Lower lobe of right lung (tissue), 2 donors: ENCODE measurements at places on chromosomes 5 and 9. TPM values are rescaled to one million over a fixed set of nuclear protein-coding genes. Genes with fewer than 3 reads are reported as not detected.

UNC5A gene
- 0.21 TPM for total RNA-seq

- DNase-seq = no peak
These were observed 172.1 kb downstream of the RASEF start for GRCh38 chr9:82890865-82891264.

- DNase-seq = no peak
These were observed 159.2 kb upstream of the RAI14 start for GRCh38 chr5:34496701-34497469.

CREBRF gene
- 50.2 TPM for total RNA-seq

GRCh38 chr9:12497790-12498189 is 195.4 kb upstream of the TYRP1 start:
- DNase-seq = no peak

DNA sequence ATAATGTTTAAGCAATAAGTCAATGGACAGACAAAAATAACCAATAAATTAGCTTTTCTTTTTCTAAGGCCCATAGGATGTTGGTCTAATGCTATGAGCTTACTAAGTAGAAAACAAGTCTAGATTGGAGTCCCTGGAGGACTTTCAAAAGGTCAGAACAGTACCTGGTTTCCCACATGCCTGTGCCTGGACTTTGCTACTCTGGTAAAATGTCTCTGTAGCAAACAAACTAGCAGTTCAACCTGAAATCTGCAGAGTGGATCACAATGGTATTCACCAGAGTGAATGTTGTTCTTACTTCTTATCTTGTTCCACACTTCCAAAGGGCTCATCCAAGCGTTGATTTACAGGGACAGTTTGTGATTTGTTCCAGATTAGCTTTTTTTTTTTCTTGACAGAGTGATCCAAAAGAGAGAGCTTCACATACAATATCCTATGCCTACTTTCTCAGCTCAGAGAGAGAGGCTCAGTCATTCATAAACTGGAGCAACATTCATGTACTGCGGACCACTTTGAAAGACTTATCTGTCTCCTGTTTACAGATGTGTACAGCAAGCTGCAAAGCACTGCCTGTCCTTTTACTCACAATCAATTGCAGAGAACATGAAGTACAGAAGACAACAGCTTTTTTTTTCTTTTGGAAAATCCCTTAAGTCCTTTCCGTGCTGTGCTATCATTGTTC is 466.1 kb downstream of the SPATA31D1 start:
- DNase-seq = no peak

CBY3 gene
- not detected for total RNA-seq

GPR151 gene
- not detected for total RNA-seq

DNA sequence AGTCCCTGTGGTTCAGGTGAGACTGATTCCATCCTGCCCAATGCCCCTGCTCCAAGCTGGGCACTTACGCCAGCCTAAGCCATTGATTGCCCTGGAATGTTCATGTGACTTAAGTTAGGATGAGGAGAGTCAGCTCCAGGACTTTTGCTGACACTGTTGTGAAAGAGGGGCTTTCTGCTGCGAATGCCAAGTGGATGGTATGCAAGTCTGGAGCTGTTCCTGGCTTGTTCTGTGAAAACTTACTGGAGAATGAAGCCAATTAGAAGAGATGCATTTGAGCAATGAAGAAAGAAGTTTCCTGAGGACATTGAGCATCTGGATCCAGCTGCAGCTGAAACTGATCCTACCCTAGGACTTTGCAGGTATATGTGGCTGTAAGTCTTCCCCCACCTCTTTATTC is 61.2 kb upstream of the ZFR start:
- DNase-seq = no peak

GRCh38 chr5:73122875-73123810 is 2.8 kb downstream of the TMEM171 start:
- DNase-seq = no peak

- no peak for DNase-seq
These were observed 56.7 kb downstream of the CDH6 start for GRCh38 chr5:31250201-31250600.

- DNase-seq = no peak
These were observed 6.4 kb downstream of the TSPAN17 start for GRCh38 chr5:176653401-176654385.

DNA sequence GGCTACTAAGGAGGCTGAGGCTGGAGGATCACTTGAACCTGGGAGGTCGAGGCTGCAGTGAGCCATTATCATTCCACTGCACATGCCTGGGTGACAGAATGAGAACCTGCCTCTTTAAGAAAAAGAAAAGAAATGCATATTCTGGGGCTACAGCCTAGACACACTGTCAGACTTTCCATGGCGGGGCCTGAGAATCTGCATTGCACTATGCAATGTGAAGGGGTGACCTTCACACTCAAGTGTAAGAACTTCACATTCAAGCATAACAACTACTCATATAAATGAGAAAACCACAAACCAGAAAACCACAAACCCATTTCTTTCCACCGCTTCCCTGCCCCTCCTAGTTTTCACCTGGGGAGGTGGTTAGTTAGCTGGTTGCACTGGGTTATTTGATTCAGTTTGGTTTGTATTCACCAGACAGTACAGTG is 18.0 kb upstream of the FBP2 start:
- no peak for DNase-seq

C9orf50 gene
- total RNA-seq = not detected

TEX10 gene
- total RNA-seq = 10.5 TPM

GRCh38 chr5:95934207-95934804 is 27.3 kb downstream of the ELL2 start:
- DNase-seq = no peak

DNA sequence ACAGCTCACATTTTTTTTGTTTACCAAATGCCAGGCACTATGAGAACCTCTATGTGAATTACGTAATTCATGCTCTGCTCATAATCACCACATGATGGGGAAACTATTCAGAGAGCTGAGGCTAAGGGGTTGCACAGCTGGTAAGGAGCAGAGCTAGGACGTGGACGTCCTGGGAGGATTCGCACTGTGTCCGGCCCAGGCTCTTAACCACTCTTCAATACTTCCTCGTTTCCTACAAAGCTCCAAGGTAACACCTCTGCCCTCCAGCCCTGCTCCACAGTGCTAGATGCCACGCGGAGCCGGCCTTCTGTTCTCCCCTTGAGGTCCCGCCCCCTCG is 8.7 kb downstream of the PHF19 start:
- DNase-seq = no peak

DNA sequence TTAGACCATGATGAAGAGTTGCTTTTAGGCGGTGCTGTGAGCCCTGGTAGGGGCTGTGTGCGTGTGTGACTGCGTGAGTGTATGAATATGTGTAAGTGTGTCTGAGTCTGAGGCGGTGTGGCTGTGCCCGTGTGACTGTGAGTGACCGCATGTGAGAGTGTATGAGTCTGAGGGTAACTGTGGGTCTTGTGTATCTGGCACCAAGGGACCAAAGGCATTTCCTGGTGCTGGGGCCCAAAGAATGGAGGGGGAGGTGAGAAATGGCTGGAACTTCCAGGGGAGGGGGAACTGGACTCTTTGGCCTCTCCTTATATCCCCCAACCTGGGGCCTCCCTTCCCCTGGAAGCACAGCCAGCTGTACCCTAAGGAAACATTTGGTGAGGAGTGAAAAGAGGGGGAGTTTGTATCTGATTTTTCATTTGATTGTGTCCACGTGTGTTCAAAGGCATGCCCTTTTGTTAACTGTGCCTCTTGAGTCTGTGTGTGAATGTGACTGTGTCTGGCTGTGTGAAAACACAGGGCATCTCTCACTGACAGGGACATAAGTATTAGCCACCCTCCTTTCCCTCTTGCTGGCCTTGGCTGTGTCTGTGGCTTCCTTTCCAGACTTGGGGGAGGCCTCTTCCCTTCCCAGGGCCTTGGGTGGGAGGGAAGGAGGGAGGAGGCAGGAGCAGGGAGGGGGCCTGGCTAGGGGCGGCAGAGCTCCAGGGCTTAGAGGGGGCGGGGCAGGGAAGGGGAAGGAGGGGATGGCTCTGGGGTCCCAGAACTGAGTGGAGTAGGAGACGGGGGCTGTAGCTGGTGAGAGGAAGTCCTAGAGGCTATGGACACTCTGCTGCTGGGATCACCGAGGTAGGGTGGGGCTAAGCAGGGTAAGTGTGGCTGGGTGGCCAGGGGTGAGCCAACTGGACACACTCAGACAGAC is 1.4 kb downstream of the IL11RA start:
- DNase-seq = no peak

- no peak for DNase-seq
These were observed 8.0 kb upstream of the SPOCK1 start for GRCh38 chr5:137507150-137507549.

DNA sequence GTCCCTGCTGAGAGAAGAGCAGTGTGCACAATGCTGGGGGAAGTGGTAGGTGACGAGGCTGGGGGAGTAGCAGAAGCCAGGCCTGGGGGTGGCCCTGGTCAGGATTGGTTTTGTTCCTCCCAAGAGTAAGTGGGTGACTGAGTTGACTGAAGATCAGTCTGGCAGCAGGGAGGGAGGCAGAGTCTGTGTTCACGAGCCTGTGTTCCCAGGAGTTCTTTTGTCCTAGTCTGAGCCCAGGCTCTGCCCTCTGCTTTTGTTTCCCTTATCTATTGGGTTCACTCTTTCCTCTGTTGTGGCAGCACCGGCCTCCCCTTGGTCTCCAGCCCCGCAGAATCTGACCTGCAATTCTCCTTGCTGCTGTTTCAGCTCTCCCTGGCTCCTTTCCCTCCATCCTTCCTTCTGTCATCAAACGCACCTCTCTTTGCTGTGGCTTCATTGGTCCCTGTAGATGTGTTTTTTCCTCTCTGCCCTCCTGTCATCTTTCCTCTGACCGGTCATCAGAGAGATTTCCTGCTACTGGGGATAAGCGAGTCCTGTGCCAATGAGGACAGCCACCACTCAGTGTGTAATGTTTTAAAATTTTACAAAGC is 607.4 kb downstream of the KIF4B start:
- DNase-seq = no peak

LVRN gene
- 1.3 TPM for total RNA-seq

SLC4A9 gene
- 0.32 TPM for total RNA-seq

DNA sequence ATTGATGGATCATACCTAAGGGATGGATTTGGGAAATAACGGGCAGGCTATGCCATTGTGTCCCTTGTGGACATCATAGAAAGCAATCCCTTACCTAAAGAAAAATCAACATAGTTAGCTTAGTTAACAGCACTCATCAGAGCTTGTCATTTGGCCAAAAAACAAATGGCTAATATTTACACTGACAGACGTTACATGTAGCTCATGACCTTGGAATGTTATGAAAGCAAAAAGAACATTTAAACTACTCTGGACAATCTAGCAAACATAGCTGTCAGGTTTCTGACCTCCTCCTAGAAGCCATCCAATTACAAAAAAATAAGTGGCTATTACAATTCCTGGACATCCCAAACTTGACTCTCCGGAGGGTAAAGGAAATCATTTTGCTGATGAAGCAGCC is 23.8 kb downstream of the TMEM232 start:
- DNase-seq = no peak

GRCh38 chr9:109599711-109600110 is 101.6 kb upstream of the PTPN3 start:
- no peak for DNase-seq

- peak; percentile 43 for DNase-seq
These were observed 6.9 kb upstream of the EXOC3 start for GRCh38 chr5:435961-436640.

ANKRD18A gene
- total RNA-seq = 4.3 TPM

- no peak for DNase-seq
These were observed 632.3 kb downstream of the CCDC171 start for GRCh38 chr9:16184964-16185646.

GRCh38 chr9:34246453-34246852 is 67.6 kb downstream of the UBAP1 start:
- DNase-seq = no peak

DNA sequence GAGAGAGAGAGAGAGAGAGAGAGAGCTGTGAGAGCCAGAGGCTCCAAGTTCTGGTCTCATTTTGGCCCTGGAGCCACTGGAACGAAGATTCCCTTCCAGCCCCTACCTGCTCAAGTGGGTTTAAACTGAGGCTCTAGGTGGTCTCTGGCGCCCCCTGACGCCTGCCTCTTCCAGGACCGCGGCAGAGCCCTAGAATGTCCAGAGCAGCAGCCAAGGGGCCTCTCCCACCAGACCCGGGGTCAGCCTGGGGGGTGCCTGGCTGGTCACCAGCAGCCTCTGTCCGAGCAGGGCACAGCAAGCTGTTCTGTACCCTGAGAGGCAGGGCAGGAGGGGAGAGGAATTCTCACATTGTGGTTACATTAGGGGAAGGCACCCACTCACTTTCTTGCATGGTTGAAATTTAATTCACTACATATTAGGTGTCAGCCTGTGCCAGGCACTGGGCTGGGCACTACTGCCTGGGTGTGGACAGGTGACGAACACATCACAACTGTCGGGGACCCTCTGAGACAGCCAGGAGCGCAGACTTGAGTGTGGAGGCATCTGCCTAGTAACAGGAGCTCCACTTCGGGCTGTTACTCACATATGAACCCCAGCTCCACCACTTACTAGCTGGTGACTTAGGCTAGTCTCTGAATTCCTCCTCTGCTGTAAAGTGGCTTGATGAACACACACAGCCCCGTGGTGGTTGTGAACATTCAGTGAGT is 44.5 kb downstream of the AMBP start:
- DNase-seq = no peak

- peak; percentile 73 for DNase-seq
These were observed 7.3 kb upstream of the CTSV start for GRCh38 chr9:97046228-97046627.

GRCh38 chr9:5231212-5231611 is at the start of gene INSL4:
Gene INSL4, plus strand, starts transcription at chr9:5231419. Its CDS starts 105 bp downstream, at chr9:5231524.
- no peak for DNase-seq

- peak; percentile 75 for DNase-seq
These were observed 284.2 kb downstream of the SMARCA2 start for GRCh38 chr9:2299156-2299842.

GRCh38 chr5:168128111-168128510 is 163.3 kb upstream of the WWC1 start:
- DNase-seq = no peak

DNA sequence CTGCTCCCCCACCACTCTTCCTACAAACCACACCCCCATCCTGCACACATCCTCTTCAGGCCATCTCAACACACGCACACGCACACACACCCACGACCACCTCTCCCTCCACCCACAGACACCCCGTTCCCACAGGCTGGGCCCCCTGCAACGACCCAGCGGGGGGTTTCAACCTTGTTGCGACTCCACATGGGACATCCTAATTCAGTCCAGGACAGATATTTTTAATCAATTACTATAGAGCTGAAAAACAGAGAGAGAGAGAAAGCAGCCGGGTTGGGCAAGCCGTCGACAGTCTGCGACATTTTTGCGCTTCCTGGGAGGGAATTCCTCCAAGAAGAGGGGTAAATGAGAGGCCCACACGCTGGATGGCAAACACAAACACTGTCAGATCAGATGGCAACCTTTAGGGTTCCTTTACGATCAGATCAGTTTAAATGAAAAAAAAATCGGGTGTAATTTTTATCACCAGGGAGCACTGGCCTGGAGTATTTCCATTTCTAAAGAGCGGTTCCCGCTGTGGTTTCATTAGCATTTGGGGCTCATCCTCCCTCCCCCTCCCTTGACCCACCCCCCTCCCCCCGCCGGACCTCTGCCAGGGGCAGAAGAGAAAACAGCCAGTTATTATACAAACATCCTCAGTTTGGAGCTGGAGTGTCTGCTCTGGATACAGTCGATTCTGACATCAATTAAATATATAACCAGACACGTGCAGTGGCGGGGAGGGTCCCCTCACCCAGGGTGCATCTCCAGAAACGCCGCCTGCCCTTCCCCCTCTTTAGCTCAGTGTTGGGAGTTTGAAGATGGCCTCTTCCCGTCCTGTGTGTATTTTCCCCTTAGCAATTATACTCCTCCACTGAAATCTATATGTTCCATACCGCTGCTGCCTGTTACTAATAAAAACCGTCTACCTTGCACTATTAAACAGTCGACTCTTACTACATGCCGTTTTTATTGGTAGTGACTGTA is 2.3 kb upstream of the IRX2 start:
- no peak for DNase-seq

- DNase-seq = no peak
These were observed 694.3 kb downstream of the NR2F1-AS1 start for GRCh38 chr5:92886751-92887150.

PDE6A gene
- not detected for total RNA-seq
